ENCODE measurements at places on chromosomes 3 and 15.

DNA sequence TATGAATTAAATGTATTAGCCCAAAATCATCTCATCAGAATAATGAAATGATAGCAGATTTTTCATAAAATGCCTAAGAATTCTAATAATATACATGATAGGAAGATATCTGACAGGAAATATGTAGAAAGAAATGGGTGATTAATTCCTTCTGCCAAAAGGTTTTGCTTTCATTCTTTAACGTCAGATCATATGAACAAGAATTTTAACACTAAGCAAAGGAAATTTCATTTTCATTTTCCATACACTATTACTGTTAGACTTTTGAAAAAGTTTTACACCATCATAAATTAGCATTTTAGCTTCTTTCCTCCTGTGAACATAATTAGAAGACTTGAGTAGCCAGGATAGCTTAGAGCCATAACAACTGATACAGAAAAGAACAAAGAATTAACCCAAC, 1099.9 kb downstream of the NSUN3 start:
- DNase-seq = no peak

DNA sequence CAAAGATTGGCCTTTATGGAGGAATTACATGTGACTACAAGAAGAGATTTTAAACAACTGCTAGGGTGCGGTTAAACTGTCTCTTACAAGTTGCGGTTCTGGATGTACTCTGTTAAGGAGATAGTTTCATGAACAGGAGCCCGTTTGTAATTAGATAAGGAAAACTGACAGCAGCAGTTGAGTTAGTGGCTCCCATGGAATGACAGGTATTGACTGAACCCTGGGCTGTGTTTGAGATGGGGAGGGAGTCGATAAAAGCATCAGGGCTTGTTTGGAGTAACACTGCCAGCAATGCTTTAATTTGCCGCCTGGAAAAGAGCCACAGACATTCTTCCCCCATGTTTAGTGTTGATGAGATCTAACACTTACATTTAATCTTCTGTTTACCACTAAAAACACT, 139.9 kb downstream of the ROBO2 start:
- DNase-seq = no peak

- DNase-seq = no peak
Measured at GRCh38 chr15:74620636-74621545, 5.3 kb downstream of the CLK3 start.

DNA sequence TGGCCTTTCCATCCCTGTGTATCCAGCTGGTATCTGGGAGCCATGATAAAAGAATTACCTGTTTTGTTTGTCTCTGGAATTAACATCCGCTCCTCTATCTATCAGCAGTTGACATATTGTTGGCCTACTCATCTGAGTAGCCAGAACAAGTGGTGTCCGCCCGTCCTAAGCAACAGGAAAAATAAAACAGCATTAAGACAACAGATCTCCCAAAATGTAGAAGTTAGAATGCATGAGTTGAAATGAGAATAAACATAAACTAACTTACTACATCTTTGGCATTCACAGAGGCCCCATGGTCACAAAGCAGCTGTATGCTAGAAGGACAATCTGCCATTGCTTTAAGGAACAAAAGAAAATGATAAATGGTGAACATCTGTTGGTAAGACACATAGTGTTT, 75.9 kb downstream of the UACA start:
- no peak for DNase-seq

DNA sequence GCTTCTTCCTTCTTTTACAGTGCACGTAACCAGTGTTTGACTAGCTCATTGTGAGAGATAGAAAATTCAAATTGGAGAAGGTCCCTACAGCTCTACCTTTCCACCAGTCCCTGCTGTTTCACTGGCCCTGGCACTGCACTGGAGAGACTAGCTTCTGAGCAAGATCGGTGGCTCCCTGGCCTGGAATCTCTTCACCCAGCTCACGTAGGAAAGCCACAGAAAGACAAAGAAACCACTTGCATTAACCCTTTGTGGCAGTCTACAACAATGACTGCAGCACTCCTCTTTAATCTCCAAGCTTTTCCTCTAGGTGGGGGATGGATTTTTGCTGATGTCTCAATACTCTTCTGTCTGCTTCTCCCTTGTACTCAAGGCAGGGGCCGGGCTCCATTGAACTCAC, 155.9 kb downstream of the PEX5L start:
- no peak for DNase-seq

DNA sequence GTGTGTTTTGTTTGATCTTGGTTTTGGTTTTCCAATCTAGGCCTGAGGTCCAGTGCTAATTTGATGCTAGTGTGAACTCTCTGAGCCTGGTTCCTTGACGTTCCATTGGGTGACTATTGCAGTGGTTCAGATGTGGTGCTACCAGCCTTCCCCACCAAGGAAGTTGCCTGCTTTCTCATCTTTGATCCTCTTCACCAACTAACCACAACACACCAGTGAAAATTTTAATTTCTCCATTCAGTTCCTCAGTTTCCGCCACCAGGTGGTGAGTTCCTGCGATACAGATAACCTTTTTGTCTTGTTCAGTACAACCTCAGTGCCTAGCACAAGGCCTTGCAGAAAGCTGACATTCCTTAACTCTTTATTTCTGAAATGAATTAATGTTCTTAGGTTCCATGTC, 337.4 kb upstream of the TPRG1 start:
- peak; percentile 1 for DNase-seq

- DNase-seq = no peak
Measured at GRCh38 chr15:77430652-77431051, 10.0 kb downstream of the HMG20A start.

DNA sequence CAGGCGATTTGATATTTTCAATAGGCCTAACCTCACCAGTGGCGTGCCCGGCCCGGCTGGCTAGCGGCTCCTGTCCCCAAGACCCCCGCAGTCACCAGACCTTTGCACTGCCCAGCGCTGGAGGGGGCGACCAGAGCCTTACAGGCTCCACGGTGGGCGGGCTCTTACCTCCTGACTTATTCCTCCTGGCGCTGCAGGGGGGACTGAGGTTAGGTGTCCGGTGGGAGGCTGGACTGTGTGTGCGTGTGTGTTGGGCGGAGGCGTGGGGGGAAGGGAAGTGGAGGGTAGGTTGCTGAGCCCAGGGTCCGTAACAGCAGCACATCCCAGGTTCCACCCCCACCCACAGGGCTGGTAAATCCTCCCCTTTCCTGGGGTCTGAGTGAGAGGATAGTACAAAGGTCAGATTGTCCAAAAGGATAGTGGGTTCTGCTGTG, 27.5 kb upstream of the THRB start:
- DNase-seq = no peak

GRCh38 chr3:45939341-45939771, 3.9 kb upstream of the CXCR6 start:
- no peak for DNase-seq

- no peak for DNase-seq
Measured at GRCh38 chr15:78065284-78065872, 12.1 kb downstream of the TBC1D2B start.

DNA sequence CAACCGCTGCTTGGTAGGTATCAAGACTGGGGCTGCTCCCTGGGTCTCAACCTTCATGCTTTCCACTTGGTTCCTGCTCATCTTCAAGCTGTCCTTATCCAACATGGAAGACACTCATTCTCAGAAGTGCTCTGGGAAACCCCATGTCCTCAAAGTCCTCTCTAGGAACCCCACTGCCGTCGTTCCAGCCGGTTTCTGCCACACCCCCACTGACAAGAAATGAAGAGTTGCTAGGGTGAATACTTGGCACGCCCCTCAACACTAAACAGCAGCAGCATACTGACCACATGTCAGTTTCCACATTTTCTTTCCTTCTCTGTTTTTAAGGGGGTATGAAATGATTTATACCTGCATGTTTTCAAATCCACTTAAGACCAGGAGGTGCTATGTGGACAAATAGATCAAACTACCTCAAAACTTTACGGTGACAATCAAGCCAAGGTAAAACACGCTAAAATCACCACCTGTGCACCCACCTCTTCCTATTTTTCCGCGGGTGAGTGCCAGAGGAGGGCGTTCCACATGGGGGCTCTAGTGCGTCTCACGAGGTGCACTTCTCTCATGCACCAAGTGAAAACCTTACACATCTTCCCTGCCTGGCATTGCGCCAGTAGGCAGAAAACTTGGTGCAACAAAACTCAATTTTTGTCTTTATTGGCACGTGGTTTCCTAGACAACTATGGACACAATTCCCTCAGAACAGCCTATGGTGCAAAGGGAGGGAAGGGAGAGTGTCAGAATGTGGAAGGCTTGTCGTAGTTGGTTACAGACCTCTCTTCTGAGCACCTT, 125.1 kb downstream of the TJP1 start:
- no peak for DNase-seq
